ENCODE measurements at places on chromosomes 1 and 21.

GRCh38 chr1:194929357-194929756 lies 1678.9 kb downstream of the KCNT2 start:
- no peak overlapping the region for H3K4me3 ChIP-seq
- H3K4me1 ChIP-seq, result no peaks in the 10 kb centered on the region
- H3K27me3 ChIP-seq, result no peaks in the 10 kb centered on the region
- H3K36me3 ChIP-seq, result no peaks in the 10 kb centered on the region

DNA sequence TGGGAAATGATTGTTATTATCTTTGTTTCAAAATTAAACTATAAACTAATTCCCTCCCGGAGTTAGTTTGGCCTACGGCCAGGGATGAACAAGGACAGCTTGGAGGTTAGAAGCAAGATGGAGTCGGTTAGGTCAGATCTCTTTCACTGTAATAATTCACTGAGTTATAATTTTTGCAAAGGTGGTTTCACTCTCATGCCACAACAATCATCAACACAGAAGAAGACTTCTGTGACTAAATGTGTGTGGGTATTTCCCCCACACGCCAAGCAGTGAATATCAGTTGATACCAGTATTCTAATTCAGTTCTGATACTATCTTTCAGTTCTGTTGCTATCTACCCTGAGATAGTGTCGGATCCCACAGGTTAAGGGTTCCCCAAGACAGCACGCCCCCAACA lies 215.1 kb downstream of the S1PR1 start:
- no peaks in the 10 kb centered on the region for H3K27me3 ChIP-seq
- H3K36me3 ChIP-seq, result no peaks in the 10 kb centered on the region
- no peak overlapping the region for H3K27ac ChIP-seq
- H3K4me1 ChIP-seq, result no peaks in the 10 kb centered on the region

GRCh38 chr1:227953022-227953412 lies 5.3 kb upstream of the WNT9A start:
- H3K4me3 ChIP-seq, result no peak overlapping the region
- no peak for DNase-seq
- H3K27ac ChIP-seq, result no peak overlapping the region
- H3K36me3 ChIP-seq, result no peaks in the 10 kb centered on the region

DNA sequence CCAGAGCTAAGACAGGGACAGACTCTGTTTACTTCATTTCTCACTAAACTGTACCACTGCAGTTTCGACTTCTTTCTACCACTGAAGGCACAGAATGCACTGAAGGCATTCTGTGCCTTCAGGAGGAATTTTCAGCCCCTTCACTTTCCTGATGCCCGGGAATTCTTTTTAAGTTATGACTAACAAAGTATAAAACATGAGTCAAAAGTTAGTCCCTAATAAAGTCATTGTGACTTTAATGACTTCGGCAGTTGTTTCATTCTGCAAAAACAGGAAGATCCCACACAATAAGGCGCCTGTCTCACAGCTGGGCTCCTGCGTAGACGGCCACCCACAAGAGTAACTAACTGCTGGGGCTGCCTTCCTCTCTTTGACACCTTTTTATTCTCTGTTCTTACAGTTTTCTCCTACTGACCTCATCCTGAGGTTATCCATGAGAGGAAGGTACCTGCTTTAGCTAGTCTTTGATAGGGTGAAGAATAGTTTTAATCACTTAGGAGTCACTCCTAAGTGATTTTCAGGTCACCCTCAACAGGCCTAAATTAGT lies 183.9 kb upstream of the SGIP1 start:
- peaks cover 4% of the 10 kb centered on the region for H3K4me1 ChIP-seq
- H3K4me3 ChIP-seq, result no peak overlapping the region
- H3K27me3 ChIP-seq, result no peaks in the 10 kb centered on the region
- no peaks in the 10 kb centered on the region for H3K36me3 ChIP-seq

GRCh38 chr1:202798792-202799331 lies 9.4 kb downstream of the KDM5B start:
- peaks cover 3% of the 10 kb centered on the region for H3K4me1 ChIP-seq
- no peak overlapping the region for H3K4me3 ChIP-seq

DNA sequence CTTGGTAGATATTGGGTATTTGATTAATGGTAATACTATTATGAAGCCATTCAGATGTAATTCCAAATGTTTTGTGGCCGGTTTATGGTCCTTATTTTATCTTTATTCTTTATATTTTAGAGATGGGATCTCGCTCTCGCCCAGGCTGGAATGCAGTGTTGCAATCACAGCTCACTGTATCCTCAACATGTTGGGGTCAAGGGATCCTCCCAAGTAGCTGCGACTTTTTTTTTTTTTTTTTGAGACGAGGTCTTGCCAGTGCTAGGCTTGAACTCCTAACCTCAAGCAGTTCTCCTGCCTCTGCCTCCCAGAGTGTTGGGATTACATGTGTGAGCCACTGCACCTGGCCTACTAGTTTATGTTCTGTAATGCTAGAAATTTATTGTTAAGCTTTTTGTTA lies 4.7 kb downstream of the DDI2 start:
- no peaks in the 10 kb centered on the region for H3K27me3 ChIP-seq
- no peaks in the 10 kb centered on the region for H3K36me3 ChIP-seq
- no peak overlapping the region for H3K4me3 ChIP-seq

- H3K27ac ChIP-seq, result no peak overlapping the region
- no peaks in the 10 kb centered on the region for H3K36me3 ChIP-seq
- H3K4me3 ChIP-seq, result no peak overlapping the region
- no peak for DNase-seq
- H3K27me3 ChIP-seq, result no peaks in the 10 kb centered on the region
- no peaks in the 10 kb centered on the region for H3K4me1 ChIP-seq
These were observed 126.7 kb upstream of the KLHDC7A start for GRCh38 chr1:18353992-18354391.

- no peak overlapping the region for H3K4me3 ChIP-seq
- no peaks in the 10 kb centered on the region for H3K4me1 ChIP-seq
These were observed 2.5 kb downstream of the TFF3 start for GRCh38 chr21:42312626-42313104.

DNA sequence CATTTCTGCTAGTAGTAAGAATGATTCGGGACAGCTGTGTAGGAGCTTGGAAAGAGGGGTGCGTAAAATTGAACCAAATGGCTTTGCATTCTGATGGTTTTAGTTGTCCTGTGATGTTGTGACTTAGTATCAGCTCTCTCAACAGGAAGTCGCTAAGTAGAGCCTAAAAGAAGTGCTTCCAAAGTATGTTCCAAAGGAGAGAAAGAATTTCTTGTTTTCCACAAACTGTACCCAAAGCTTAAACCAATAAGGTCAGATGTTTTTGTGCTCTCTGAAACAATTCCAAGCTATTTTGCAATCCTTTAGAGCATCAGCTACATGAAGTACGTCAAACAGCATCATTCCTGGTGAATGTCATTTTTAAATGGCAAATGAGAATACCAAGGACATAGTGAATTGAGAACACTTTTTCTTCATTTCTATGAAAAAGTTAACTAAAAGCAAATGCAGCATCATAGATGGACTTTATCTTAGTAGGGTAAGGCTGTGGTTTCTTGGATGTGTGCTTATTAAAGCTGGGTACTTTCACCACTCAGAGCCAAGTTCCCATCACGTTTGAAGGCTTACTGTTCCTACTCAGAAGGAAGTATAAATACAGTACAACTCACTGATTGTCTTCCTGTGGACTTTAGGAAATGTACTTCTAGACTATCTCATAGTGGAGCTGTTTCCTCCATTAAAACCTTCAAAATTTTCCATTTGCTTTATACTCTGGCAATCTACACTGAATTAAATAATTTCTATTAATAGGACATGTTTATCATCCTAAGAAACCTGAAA lies 148.6 kb downstream of the C1orf21 start:
- H3K27ac ChIP-seq, result no peak overlapping the region
- no peaks in the 10 kb centered on the region for H3K27me3 ChIP-seq
- H3K4me1 ChIP-seq, result no peaks in the 10 kb centered on the region
- DNase-seq, result no peak
- no peak overlapping the region for H3K4me3 ChIP-seq

GRCh38 chr1:9311029-9311428 lies 18.3 kb downstream of the SPSB1 start:
- H3K36me3 ChIP-seq, result no peaks in the 10 kb centered on the region
- H3K4me1 ChIP-seq, result no peaks in the 10 kb centered on the region
- H3K27ac ChIP-seq, result no peak overlapping the region
- no peak for DNase-seq
- H3K4me3 ChIP-seq, result no peak overlapping the region

- no peaks in the 10 kb centered on the region for H3K27me3 ChIP-seq
These were observed 84.2 kb downstream of the PTGER3 start for GRCh38 chr1:70963374-70963773.

GRCh38 chr1:96510911-96511310 lies 210.7 kb upstream of the PTBP2 start:
- DNase-seq, result no peak
- no peaks in the 10 kb centered on the region for H3K36me3 ChIP-seq
- H3K4me3 ChIP-seq, result no peak overlapping the region

- no peak overlapping the region for H3K27ac ChIP-seq
- H3K4me1 ChIP-seq, result no peaks in the 10 kb centered on the region
- H3K4me3 ChIP-seq, result peak overlapping the region; percentile 87
- H3K27me3 ChIP-seq, result no peaks in the 10 kb centered on the region
- H3K36me3 ChIP-seq, result no peaks in the 10 kb centered on the region
- peak; percentile 86 for DNase-seq
These were observed 736 bp downstream of the KCNC4 start for GRCh38 chr1:110210604-110211495.

- H3K27me3 ChIP-seq, result no peaks in the 10 kb centered on the region
- peak; percentile 76 for DNase-seq
- no peaks in the 10 kb centered on the region for H3K4me1 ChIP-seq
- H3K36me3 ChIP-seq, result no peaks in the 10 kb centered on the region
- H3K27ac ChIP-seq, result no peak overlapping the region
These were observed 11.6 kb upstream of the S100A7A start for GRCh38 chr1:153404768-153405167.

DNA sequence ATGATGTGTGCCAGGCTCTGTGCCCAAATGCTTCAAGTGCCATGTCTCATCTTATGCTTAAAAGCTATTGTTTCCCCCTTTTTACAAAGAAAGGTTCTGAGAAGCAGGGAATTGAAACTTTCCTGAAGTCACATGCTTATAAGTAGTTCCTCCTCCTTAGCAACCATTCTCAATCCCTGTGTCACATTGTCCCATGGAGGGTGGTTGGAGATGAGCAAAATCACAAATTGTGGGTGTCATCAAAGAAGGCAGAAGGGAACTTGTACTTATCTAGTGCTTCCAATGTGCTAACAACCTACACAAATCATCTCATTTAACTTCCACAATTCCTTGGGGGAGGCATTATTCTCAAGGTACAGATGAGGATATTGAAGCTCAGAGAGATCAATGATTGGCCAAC lies 10.1 kb upstream of the ERICH3 start:
- no peaks in the 10 kb centered on the region for H3K27me3 ChIP-seq
- H3K4me1 ChIP-seq, result no peaks in the 10 kb centered on the region
- DNase-seq, result no peak
- no peaks in the 10 kb centered on the region for H3K36me3 ChIP-seq
- H3K4me3 ChIP-seq, result no peak overlapping the region

GRCh38 chr1:228093050-228093906 lies 9.8 kb downstream of the C1orf35 start:
- H3K4me1 ChIP-seq, result no peaks in the 10 kb centered on the region
- H3K27ac ChIP-seq, result no peak overlapping the region
- H3K36me3 ChIP-seq, result no peaks in the 10 kb centered on the region
- DNase-seq, result no peak

GRCh38 chr1:177133977-177134538 lies 30.5 kb downstream of the ASTN1 start:
- H3K27ac ChIP-seq, result no peak overlapping the region
- H3K4me1 ChIP-seq, result no peaks in the 10 kb centered on the region
- H3K27me3 ChIP-seq, result no peaks in the 10 kb centered on the region
- no peak overlapping the region for H3K4me3 ChIP-seq
- no peaks in the 10 kb centered on the region for H3K36me3 ChIP-seq

DNA sequence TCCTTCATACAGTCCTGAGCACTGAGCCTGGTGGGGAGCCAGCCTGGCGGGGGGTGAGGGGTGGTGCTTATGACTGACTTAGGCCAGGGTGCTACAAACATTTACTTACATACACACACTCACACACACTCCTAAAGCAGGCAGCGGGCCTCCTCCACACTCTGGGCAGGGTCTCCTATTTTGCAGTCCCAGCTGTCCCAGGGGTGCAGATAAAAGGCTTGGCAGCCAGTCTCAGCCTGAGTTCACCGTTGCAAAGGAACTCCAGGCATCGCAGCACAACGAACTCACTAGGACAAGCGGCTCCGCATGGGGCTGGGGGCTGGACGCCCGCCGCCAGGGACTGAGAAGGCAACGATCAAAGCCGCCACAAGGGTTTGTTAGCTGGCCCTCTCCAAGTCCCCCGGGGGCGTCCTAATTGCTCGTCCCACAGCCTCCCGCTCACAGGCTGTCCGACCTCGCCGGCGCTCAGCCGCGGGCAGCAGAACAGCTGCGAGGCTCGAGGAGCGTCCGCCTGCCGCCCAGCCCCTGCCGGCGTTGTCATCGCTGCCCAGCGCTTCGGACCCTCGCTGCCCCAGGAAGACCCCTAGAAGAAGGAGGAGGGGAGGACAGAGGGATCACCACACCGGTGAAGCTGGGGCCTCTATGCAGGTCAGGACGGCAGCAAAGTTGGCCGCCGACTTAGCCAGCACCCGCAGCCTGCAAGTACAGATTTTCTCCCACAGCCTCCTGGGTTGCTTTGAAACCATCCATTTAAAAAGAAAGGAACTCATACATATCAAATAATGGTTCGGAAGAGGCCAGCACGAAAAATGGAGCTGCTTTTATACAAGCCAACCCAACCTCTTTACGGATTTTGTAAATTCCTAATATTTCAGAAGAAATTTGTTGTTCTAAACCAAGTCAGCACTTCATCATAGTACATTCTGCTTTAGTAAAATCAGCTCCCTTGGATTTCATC lies 6.2 kb downstream of the BARHL2 start:
- no peak for DNase-seq
- no peaks in the 10 kb centered on the region for H3K4me1 ChIP-seq
- H3K27me3 ChIP-seq, result peaks cover 2% of the 10 kb centered on the region
- H3K27ac ChIP-seq, result no peak overlapping the region
- H3K4me3 ChIP-seq, result no peak overlapping the region
- H3K36me3 ChIP-seq, result no peaks in the 10 kb centered on the region

DNA sequence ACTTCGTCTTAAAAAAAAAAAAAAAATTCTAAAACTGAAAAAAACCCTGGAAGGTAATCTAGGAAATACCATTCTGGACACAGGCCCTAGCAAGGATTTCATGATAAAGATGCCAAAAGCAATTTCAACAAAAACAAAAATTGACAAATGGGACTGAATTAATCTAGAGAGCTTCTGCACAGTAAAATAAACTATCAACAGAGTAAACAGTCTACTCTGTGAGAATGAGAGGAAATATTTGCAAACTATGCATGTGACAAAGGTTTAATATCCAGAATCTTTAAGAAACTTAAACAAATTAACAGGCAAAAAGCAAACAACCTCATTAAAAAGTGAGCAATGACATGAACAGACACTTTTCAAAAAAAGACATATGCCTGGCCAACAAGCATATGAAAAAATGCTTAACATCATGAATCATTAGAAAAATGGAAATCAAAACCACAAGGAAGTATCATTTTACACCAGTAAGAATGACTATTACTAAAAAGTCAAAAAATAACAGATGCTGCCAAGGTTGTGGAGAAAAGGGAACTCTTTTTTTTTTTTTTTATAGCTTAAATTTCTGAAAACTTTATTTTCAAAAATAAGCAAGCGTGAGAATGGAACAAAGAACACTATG lies 29.4 kb upstream of the RNPC3 start:
- no peak for DNase-seq
- no peaks in the 10 kb centered on the region for H3K4me1 ChIP-seq
- no peak overlapping the region for H3K4me3 ChIP-seq
- H3K36me3 ChIP-seq, result no peaks in the 10 kb centered on the region

GRCh38 chr1:233230011-233230410 lies 65.5 kb downstream of the PCNX2 start:
- no peaks in the 10 kb centered on the region for H3K27me3 ChIP-seq
- no peak overlapping the region for H3K4me3 ChIP-seq
- H3K36me3 ChIP-seq, result no peaks in the 10 kb centered on the region
- no peak overlapping the region for H3K27ac ChIP-seq
- no peak for DNase-seq
- H3K4me1 ChIP-seq, result no peaks in the 10 kb centered on the region

- H3K36me3 ChIP-seq, result no peaks in the 10 kb centered on the region
- H3K4me3 ChIP-seq, result no peak overlapping the region
- no peak for DNase-seq
These were observed 8.4 kb downstream of the ANKRD45 start for GRCh38 chr1:173661271-173661670.
